ENCODE measurements at places on chromosomes 5 and 9.

GRCh38 chr5:68407311-68408239 is 192.0 kb downstream of the PIK3R1 start:
- no peak for DNase-seq

GRCh38 chr5:71587766-71588532 is 809 bp downstream of the MCCC2 start:
- DNase-seq, result no peak

- DNase-seq, result no peak
Measured at GRCh38 chr5:106380736-106381135, 1290.0 kb downstream of the EFNA5 start.

DNA sequence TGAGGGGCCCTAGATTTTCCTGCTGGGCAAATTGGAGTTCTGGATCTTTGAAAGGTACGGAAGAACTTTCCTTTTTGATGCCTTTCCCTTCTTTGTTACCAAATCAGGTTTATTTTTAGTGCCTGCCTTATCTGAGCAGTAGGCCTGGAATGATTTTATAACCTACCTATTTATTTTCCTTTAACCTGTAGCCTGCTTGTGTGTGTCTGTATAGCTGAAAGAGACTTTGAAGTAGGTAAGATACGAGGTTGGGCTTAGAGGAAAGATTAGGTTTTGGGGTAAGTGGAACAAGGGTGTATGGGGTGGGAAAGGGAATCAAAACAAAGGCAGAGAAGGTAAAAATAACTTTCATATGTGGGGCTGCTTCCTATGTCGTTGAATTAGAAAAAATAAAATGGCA is 211.2 kb downstream of the CD180 start:
- DNase-seq, result no peak

- no peak for DNase-seq
Measured at GRCh38 chr9:132185073-132186009, 23.5 kb downstream of the NTNG2 start.

- DNase-seq, result peak; percentile 75
Measured at GRCh38 chr9:6566409-6567139, 79.0 kb downstream of the GLDC start.

DNA sequence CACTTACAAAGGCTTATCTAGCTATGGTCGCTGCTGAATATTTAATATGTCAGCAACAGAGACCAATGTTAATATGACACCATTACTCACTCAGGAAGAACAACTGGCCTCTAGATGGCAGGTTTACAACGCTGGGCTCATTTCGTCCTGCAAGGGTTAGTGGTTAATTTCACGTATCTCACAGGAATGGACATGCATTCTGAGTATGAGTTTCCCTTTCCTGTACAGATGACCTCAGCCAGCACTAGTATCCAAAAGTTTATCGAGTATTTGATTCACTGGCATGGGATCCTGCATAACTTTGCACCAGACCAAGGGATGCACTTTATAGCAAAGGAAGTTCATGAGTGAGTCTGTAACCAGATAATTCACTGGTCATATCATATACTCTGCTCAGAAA is 8.7 kb upstream of the TRPC7 start:
- DNase-seq, result no peak

- no peak for DNase-seq
Measured at GRCh38 chr5:72010430-72010829, 96.8 kb upstream of the MAP1B start.

GRCh38 chr5:9516591-9516990 is 29.3 kb downstream of the SEMA5A start:
- no peak for DNase-seq

GRCh38 chr5:126919566-126919965 is 110.8 kb downstream of the MARCHF3 start:
- DNase-seq, result no peak

DNA sequence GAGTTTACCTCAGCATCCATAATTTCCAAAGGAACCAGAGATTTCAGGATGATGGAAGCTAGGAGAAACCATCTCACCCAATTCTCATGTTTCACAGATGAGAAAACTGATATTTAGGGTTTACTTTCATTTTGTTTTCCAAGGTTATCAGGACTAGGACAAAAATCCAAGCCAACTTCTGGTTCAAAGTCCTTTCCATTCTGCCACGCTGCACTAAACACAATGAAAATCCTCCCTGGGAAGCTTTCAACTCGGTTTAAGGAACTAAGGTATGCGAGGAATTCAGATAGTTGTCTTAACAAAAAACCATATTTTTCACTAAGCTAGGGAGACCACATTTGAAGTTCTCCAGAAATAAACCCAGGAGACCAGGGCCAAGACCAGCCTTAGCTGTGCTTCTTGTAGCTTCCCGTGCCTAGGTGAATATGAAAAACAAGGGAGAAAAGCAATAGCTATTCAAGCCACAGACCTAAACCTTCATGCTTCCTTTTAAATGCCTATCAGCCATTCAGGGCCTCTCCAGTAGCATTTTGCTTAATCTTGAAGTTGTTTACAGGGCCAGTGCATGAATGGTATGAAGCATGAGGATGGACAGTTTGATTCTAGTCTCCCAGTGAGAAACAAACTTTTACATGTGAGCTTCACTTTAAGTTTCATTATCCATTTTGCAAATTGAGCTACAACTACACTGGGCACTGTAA is 167.9 kb downstream of the DENND1A start:
- DNase-seq, result no peak

DNA sequence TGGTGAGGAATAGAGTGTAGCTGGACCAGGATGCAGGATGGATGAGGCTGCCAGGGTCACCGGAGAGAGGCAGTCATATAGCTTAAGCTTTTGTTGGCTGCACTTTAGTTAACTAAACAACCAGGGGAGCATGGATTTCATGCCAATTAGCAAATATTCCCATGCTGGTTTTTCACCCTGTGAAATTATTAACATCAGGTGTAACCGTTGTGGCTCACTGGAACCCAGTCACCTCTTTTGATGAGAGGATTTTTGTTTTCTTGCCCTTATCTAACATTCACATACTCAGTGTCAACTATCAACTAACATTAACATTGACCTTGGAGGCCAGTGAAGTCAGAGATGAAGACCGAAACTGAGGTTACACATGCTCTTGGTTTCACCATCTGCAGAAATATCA is 97.2 kb upstream of the BASP1 start:
- no peak for DNase-seq

- no peak for DNase-seq
Measured at GRCh38 chr5:35117967-35118366, 70.2 kb upstream of the AGXT2 start.

DNA sequence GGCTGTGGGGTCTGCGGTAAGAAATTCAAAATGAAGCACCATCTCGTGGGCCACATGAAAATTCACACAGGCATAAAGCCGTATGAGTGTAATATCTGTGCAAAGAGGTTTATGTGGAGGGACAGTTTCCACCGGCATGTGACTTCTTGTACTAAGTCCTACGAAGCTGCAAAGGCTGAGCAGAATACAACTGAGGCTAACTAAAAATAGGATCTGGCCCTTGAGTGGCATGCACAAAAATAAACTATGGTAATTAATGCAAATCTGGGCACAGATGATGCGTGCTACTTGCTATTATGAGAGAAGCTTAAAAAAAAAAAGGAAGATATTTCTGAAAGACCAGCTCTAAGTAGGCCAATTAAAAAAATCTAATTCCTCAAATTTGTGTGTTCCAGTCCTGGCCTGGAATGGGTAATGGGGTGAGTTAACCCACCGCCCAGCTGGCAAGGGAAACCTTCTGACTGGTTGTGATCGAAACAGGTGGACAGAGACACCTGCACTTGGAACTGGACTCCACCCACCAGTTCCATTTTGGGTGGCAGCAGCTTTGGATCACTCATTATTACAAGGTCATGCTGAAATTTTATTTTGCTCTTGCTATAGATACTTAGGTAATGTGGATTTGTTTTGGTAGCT is 26.6 kb upstream of the ZBTB34 start:
- no peak for DNase-seq

DNA sequence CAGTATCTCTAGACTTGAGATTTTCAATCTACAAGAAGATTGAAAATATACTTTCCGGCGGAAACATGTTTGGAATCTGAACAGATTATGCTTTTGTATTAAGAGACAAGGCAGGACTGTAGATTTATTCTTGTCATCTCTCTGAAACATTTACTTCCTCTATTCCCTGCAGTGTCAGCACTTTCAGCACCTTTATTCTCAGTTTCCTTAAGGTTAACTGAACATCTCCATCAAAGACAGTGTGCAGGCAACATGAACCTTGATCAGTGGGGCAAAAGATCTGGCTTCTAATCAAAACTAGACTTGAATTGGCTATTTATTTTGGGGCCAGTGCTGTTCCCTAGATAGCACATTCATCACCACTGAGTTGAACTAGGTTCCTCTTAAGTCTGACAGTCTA is 129.9 kb upstream of the HCN1 start:
- DNase-seq, result no peak

DNA sequence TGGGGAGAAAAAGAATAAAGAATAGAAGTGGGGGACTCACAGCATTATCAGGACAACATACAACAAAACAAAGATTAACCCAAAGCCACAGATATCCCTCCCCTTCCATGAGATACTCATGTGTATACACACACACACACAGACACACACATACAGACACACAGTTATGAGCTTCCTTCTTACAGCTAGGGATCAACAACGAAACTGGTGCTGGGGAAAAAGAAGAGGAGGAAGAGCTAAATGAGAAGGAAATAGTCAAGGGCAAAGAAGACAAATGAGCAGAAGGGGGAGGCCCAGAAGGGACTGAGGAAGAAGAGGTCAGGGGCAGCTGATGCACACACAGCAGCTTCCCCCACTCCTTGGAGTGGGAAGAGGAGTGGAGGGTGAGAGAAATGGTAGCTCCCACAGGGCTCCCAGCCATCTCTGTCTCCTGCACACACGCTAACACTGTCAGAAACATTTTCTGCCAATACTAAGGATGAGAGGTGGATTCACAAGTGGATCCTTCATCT is 66.2 kb downstream of the SIL1 start:
- no peak for DNase-seq

DNA sequence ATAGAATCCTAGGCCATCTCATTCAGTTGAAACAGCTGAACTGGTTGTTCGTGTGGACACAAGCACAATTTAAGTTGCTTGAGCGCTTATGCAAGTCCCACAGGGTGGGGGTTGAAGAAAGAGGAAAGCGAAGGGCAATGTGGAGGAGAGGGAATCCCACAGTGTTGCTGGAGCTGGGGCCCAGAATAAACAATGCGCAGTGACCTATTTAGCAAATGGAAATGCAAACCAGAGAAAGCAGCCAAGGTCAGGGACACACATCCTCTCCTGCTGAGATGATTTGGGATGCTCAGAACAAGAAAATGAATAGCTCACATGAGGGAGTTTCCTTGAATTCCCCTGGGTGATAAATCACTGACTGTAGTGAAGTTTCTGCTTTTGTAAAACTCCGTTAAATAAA is 838.3 kb downstream of the TLE4 start:
- no peak for DNase-seq

- DNase-seq, result no peak
Measured at GRCh38 chr5:19258686-19259085, 729.3 kb downstream of the CDH18 start.

DNA sequence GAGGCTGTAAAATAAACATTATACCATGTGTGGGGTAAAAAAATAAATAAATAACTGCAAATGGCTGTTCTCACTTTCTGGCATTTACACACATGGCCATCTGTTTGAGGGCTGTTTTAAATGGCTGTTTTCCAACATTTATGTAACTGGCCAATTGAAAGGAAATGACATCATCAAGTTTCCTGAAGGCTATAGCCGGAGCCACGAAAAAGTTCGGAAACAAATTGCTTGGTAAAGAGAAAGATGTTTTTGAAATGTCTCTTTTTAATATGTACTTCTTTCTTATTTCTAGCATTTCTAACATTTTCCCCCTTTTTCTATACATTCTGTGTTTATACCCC is 95.4 kb upstream of the DAB2 start:
- DNase-seq, result no peak

DNA sequence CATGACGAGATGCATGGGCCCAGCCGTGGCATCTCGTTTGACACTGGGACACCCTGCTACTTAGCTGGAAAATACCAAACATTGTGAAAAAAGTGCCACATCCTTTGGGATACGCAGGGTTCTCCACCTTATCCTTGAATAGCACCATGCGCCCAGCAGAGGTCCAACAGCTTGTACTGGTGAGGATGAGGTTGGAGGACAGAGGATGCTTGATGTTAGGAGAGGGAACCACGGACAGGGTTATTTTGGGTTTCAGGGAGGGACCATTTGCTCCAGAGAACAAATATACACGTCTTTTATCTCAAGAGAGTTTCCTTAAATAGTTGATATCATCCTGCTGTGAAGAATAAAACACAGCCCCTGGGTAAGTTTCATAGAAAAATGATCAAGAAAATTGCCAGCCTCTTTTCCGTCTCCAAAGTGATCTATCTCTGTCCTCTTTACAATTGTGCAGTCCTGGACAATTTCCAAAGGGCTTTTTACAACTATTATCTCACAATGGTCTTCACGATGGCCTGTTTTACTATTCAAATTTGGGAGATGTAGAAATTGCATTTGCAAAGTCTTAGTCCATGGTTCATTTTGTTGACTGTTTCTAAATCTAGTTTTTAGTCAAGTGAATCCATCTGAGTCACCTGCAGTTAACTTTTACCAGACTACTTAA is 19.9 kb upstream of the FRRS1L start:
- no peak for DNase-seq

DNA sequence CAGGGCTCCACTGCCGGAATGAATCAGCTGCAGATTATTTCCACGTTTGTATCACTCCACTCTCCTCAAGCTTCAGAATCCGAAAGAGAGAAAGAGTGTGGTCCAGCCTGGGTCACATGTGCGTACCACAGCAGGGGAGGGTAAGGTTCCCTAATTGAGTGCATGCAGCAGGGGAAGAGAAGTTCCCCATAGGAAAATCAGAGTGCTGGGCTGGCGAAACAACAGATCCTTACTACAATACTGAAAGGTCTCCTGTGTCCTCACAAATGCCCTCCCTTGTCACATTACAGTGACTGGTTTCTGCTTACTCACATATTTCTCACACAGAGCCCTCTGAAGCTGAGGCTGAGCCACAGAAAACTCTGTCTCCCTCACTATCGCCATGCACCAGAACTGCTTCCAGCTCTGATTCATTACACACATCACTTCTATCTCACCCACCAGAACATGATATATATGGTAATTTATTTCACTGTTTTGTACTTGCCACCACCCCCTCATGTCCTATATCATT is 532.2 kb upstream of the TUSC1 start:
- no peak for DNase-seq

DNA sequence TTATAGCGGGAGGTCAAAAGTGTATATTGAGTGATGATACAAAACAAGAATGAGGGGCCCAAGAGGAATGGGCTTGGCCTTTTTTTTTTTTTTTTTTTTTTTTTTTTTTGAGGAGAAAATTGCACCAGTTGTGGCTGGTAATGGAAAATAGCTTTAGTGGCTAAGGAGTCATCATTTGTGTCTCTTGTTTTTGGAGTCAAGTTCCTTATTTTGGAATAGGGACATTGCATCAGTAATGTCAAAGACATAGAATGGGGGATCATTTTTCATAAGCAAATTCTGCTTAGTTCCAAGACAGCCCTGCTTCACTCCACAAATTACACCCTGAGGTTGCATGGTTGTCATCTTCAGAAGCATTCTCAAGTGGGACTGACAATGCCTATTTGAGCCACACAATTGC is 137.4 kb downstream of the STK32A start:
- no peak for DNase-seq

Measured in retinal pigment epithelial cell (primary cell).